NCI-H1417 (cell line): ENCODE measurements at places on chromosomes 12 and 14.
A peak's percentile ranks its signal among the peaks of the same experiment; 100 is the strongest.

DNA sequence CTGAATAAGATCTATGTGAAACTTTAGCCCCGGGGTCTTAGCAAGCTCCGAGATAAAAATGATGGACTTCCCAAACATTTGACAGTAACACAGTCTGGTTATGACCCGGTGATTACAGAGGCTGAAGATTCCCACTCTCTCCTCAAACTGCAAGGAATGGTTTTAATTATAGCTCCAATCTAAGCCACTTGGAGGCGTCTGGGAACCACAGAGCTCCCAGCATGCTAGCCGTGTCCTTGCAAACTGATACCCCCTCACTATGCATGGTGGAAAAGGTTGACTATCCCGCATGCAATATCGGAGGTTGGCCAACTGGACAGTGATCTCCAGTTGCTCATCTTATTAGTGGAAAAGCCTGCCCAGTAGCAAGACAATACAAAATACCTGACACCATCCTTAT lies 76.5 kb upstream of the GRIN2B start:
- no peak for DNase-seq

DNA sequence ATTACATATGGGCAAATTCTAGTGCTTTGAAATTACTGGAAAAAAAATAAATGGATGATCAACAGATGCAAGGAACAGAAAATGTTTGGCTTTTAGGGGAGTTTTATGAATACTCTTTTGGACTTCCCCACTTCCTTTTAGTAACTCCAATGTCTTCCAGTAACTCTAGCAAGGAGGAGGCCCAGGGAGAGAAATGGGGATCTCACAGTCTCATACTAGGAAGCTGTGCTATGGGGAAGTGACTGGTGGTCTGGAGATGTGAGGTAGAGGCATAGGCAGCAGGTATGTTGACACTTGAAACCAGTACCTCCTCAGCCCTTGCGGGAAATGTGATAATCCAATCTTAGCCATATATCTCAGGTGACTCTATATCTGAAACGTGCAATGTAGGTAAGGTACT lies 68.1 kb downstream of the CRADD start:
- DNase-seq: no peak

GRCh38 chr12:109858764-109859163 lies 21.6 kb downstream of the GLTP start:
- no peak for DNase-seq

GRCh38 chr12:50638482-50638880 lies 125.4 kb upstream of the ATF1 start:
- DNase-seq: no peak

DNA sequence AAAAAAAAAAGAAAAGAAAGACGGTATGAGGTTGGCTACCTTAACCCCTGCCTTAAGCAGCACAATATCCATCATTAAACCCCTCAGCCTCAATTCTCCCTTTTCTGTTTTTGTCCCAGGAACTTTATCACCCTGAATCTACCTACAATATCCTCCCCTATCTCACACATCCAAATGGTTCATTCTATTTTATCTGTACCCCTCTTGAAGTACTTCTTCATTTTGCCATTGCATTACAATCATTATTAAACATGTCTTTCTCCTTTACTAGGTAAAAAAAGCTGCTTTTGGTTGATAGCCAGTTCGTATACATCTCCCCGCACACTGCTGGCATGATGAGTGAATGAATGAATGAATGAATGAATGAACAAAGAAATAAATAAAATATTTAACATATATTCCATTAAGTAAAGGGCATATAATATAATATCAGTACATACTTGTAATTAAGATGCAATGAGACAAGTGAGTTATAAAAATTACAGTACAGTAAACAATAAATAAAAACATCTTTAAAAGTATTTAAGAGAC lies 364 bp upstream of the GPR65 start:
- DNase-seq: no peak

GRCh38 chr14:92638266-92638665 lies 110.2 kb downstream of the LGMN start:
- no peak for DNase-seq

GRCh38 chr12:110301065-110301806 lies 20.2 kb downstream of the ATP2A2 start:
- DNase-seq: no peak

DNA sequence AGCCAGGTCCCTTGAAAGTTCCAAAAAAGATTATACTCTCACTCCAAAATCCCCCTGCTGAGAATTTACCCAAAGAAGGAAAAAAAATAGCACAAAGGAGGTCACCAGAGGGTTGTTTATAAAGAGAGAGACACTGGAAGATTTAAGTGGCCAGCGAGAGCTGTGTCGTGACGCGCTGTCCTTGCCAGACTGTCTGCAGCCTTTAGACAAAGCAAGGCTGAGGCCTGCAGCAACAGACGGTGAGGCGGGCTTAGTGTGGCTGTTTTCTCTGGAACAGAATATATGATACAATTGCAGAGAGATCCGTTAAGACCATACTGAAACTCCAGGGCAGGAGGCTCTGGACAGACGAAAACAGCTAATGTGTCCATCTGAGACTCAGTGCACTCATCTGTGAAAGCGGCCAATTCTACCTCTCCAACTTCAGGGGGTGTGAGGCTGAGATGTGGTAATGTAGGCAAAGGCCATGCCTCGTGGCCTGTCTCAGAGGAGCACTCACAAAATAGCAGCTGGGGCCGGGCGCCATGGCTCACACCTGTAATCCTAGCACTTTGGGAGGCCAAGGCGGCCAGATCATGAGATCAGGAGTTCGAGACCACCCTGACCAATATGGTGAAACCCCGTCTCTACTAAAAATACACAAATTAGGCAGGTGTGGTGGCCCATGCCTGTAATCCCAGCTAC lies 36.2 kb downstream of the ANAPC7 start:
- DNase-seq: no peak

GRCh38 chr12:104137001-104137901 lies 759 bp downstream of the NFYB start:
- DNase-seq: peak; percentile 83

GRCh38 chr12:77323788-77324415 lies 258.5 kb upstream of the E2F7 start:
- DNase-seq: peak; percentile 48

DNA sequence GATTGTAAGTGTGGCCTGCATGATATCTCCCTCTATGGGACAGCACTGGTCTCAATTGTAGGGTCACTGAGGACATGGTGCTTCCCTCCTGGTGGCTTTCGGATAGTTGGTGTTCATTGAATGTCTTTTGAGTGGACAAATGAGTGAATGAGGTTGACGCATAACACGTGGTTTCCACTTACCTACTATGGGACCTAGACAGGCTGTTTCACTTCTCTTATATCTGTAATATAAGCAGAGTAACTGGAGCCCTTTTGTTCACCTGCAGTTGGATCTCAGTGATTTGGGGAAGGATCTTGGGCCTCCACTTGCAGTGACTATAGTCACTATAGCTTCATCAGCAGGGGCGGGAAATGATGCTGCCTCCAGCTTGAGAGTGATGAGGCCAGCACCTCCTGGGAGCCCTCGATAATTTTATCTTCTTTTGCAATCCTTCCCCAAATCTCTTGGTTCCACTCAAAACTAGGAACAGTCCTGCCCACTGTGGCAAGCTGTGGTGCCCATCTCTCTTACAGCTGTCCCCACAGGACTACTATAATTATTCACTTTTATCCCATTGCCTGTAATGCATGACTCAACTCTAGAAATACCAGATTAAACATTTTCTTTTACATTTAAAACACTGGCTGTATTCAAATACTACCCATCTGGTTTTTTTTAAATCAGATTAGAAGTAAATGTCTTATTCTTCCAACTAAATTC lies 242.9 kb downstream of the CHST11 start:
- DNase-seq: no peak

DNA sequence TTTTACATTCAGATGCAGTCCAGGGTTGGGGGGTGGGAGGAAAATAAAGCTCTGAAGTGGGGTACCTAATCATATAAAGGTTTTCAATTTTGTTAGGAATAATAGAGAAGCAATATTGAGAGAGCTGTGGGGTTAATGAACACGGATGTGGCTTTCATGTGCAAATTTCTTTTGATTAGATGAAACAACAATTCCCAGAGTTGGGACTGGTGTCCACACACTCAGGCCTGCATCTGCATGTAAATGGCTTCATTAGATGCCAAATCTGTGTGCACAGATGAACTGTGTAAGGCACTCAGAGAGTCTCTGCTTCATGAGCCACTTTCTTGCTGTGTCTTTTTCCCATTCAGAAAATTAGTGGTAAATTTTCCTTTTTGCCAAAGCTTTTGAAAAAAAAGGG lies 377.1 kb upstream of the NOVA1 start:
- DNase-seq: no peak

DNA sequence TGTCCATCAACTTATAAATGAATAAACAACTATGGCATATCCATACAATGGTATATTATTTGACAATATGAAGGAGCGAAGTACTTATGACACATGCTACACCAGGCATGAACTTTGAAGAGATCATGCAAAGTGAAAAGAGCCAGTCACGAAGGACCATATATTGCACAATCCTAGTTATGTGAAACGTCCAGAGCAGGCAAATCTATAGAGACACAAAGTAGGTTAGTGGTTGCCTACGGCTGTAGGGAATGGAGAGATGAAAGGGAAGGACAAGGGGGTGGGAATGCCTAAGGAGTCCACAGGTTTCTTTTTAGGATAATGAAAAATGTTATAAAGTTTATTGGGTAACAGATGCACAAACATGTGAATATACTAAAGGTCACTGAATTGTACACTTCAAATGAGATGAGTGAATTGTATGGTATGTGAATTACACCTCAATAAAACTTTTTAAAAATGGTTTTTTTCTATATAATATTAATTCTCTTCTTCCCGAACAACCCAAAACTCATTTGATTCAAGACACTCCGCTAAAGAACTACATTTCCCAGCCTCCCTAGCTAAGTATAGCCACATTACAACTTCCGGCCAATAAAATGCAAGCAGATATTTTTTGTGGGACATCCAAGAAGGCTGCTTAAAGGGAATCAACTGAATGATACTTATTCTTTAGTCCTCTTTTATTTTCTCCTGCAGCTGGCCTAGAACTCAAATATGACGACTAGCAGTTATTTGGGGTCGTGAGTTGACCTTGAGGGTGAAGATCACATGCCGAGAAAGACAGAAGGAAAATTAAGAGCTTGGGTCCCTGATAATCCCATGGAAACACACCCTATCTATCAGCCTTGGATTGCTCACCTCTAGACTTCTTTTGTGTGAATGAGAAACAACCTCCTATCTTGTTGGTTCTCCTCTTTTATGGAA lies 187.2 kb downstream of the TTC8 start:
- no peak for DNase-seq

- no peak for DNase-seq
These were observed 199.7 kb upstream of the ATXN7L3B start for GRCh38 chr12:74337951-74338350.

- no peak for DNase-seq
These were observed 86.4 kb downstream of the SPPL3 start for GRCh38 chr12:120817559-120818330.

- DNase-seq: no peak
These were observed 210.9 kb upstream of the ARID2 start for GRCh38 chr12:45518291-45519235.

DNA sequence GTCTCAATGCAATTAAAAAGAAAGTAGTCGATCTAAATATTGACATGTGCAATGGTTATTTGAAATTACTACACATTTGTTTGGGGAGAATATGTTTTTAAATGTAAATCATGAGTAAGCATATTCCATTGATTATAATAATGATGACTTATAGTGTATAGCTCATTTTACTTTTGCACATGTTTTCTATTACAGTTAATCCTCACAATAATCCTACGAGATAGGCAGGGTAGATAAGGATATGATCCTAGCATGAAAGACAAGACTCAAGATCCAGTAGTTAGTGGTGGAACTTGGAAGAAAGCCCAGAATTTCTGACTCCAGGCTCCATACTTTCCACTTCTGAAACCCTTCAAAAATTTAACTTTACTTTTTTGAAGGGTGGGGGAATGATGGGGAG lies 94.0 kb downstream of the NAV3 start:
- no peak for DNase-seq

DNA sequence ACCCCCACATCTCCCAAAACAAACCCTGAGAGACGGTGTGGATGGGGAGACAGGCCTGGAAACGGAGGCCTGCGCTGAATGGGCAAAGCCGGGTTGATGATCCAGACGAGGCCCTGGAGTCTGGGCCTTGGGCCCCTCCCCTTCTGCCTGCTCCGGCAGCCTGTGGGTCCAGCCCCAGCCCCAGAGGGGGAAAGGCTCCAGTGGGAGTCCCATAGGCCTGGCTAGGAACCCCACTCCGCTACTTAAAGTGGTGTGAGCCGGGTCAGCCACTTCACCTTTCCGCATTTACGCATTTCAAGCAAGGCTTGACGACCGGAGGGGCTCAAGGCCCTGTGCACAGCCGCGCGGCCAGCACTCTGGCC lies 695 bp upstream of the TNFAIP2 start:
- DNase-seq: no peak

DNA sequence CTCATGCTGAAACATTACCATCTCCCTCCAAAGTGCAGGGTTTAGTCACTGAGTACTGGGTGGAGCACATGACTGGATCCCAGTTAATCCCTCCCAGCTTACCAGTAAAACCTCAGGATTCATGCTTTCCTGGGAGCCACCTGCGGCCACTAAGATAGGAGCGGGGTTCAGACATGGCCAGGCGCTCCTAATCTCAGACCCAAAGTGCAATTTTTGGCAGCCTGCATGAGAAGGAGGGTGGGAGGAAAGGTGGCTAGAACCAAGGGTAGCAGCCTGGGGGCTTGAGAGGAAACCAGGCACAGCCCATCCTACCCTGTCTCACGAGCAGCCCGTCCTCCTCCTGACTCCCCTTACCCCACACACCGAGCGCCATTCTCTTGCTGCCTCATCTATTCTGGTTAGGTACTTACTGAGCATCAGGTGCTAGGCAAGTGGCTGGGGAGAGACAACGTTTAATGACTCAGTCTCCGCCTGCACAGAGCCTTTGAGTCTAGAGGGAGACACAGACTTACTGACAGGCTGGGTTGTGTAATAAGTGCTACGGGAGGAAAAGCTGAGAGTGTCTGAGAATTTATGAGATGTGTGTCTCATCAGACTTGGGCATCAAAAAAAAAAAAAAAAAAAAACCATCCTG lies 9.9 kb downstream of the GPRC5A start:
- DNase-seq: peak; percentile 7

- DNase-seq: no peak
These were observed 92.6 kb upstream of the ZFP36L1 start for GRCh38 chr14:68885226-68886108.
